ENCODE measurements at places on chromosomes 2 and 18.

GRCh38 chr2:63737081-63737751 is 104.5 kb upstream of the UGP2 start:
- DNase-seq, result no peak

DNA sequence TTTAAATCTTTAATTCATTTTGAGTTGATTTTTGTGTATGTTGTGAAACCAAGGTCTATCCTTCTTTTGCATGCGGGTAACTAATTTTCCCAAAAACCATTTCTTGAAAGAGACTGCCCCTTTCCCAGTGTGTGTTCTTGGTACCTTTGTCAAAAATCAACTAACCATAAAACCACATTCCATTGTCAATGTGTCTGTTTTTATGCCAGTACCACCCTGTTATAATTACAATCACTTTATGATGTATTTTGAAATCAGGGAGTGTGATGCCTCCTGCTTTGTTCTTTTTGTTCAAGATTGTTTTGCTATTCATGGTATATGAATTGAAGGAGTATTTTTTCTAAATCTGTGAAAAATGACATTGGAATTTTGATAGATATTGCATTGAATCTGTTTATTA is 689.6 kb downstream of the TSN start:
- DNase-seq, result no peak

DNA sequence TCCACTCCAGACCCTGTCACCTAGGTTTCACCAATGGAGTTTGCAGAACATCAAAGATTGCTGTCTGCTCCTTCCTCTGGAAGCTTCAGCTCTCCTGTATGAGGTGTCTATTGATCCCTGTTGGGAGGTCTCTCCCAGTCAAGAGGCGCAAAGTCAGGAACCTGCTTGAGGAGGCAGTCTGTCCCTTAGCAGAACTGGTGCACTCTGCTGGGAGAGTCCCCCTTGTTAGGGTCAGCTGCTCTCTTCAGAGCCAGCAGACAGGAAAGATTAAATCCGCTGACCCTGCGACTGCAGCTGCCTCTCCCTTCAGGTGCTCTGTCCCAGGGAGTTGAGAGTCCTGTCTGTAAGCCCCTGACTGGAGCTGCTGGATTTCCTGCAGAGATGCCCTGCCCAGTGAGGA is 195.7 kb downstream of the PPP1R1C start:
- peak; percentile 42 for DNase-seq

DNA sequence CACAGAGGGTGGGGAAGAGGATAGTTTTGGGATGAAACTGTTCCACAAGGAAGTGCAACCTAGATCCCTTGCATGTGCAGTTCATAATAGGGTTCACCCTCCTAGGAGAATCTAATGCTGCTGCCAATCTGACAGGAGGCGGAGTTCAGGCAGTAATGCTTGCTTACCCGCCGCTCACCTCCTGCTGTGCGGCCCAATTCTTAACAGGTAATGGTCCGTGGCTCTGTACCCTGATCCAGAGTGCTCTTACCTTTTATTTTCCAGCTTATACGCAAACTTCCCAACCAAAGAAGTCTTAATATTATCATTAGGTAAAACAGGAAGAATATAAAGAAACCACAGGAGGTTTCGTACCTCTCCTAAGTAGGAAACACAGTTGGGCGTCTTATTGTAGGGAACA is 82.7 kb upstream of the CD302 start:
- DNase-seq, result no peak

- DNase-seq, result no peak
These were observed 145.5 kb downstream of the ACKR3 start for GRCh38 chr2:236715077-236715476.

DNA sequence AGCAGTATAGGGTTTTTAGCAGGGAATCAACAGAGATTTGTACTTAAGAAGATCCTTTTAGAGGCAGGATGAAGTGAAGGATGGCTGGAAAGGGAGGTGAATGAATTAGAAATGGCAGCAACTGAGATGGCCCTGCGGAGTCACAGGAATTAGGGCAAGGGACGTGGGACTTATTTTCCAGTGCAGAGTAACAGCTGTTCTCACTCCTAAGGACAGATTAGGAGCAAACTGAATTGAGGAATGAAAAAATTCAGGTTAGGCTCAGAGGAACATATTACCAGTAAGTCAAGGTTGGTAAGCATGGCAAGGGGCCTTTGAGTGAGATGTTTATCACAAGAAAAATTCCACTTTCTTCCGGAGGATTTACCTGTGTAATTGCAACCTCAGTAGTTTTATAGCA is 34.4 kb downstream of the COL4A3 start:
- DNase-seq, result no peak

Measured in endodermal cell (in vitro differentiated cells).